ENCODE measurements at places on chromosomes 1 and 21.

- peak; percentile 72 for DNase-seq
These were observed 303.8 kb upstream of the LRRC7 start for GRCh38 chr1:69263921-69264391.

GRCh38 chr1:24111262-24111995, 506 bp downstream of the MYOM3 start:
- DNase-seq: no peak

DNA sequence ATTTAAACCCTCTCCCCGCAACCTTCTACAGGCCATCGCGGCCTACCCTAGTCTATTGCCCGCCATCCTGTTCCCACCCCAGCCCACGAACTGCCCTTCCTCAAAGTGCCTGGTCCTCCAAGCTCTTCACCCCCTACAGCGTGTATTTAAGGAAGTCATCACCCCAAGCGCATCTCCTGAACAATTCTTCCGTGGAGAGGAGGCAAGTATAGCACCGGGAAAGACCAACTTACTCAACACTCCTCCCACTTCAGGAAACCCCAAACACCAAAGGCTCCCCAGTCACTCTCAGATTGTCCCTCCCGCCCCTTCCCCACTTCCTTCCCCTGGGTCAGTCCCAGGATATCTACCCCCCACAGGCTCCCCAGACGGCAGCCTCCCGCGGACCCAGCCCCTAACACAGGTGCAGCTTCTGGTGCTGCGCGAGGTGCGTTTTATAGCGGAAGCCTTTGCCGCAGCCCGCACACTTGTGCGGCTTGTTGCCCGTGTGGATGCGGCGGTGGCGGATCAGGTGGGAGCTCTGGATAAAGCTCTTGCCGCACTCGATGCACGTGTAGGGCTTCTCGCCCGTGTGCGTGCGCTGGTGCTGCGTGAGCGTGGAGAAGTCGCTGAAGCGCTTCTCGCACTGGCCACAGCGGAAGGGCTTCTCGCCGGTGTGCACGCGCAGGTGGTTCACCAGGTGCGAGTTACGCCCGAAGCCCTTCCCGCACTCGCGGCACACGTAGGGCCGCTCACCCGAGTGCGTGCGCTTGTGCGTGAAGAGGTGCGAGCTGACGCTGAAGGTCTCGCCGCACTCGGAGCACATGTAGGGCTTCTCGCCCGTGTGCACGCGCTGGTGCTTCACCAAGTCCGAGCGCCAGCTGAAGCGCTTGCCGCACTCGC, 25.5 kb downstream of the ZNF697 start:
- no peak for DNase-seq

- DNase-seq: no peak
These were observed 127.1 kb downstream of the C1orf21 start for GRCh38 chr1:184513966-184514365.

GRCh38 chr1:204259782-204260181, 46.0 kb upstream of the GOLT1A start:
- no peak for DNase-seq

DNA sequence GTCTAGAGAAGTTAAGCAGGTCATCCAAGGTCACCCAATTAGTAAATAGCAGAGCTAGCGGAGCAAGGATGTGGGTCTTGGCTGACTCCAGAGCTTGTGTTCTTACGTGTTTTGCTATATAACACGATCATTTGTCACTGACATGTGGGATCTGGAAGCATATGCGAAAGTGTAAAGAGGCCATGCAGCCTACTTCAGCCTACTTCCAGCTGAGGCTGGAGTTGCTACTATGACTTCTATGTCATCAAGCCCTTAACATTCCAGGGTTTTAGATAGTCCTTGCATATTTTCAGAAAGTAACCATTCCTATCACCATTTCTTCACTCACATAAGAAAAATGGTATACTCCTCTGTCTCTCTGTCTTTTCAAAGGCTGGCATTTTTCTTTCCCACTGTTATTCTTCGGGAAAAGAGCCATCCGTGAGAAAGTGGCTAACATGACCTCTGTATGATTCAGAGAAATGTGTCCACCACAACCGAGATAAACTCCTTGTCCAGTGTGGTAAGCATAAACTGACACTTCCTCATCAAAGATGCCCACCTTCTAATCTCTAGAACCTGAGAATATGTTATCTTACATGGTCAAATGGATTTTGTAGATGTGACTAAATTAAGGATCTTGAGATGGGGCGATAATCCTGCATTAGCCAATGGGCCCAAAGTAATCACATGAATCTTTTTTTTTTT, 24.0 kb upstream of the ABL2 start:
- DNase-seq: no peak

DNA sequence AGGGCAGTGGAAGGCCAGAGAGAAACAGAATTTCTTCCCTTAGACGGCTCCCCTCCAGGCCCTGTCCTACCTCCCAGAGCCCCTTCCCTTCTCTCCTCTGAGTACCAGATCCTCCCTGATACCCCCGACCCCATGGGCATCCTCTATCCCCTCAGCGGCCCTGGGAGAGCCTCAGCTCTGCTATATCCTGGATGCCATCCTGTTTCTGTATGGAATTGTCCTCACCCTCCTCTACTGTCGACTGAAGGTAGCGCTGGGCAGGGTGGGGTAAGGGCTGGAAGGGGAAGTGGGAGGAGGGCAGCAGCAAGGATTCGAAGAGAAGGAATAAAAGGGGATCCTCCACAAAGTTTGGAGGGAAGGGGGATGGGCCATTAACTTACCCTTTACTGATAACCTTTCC, 2.7 kb downstream of the FCER1G start:
- no peak for DNase-seq

DNA sequence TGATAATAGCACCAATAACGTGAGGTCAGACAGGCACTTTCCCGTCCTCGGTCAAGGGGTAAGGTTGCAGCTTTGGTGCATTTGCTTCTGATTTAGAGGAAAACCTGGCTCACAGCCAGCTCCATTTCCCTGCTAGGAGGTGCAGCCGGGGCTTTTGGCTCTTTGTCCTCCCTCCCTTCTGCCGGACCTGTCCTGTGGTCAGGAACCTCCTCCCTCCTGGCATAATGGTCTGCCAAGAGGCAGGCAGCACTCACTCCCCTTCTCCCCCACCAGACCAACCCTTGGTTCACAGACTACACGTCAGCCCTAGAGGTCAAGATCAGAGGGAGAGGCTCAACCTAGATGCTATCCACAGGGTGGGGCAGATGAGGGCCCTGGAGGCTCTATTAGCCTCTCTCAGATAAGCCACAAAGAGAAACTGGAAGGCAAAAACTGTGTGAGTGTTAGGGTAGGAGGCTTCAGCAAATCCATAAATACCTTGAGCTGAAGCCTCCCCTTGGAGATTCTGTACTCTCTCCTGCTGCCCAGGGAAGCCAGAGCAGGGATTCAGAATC, 64.8 kb downstream of the PLXNA2 start:
- peak; percentile 46 for DNase-seq

- DNase-seq: no peak
These were observed 383.0 kb downstream of the SETD4 start for GRCh38 chr21:35677298-35677841.

- no peak for DNase-seq
These were observed 1.6 kb downstream of the C1orf105 start for GRCh38 chr1:172421974-172422604.

DNA sequence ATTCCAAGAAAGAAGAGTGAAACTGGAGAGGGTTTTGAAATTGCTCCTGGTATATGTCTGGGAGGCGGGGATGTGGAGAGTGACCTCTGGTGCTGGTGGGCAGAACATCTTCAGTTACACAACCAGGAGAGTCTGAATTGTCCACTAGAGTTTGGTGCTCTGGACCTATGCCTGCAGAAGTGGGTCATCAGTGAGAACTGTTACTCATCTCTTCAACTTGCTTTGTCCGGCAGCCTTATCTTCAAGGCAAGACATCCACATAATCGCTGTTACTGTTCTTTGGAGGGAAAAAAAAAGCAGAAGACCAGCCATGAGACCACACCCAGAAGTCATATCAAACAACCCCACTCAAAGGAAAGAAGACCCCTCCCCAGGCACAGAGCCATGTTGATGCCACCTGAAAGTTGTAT, 14.9 kb downstream of the SH2D1B start:
- no peak for DNase-seq

DNA sequence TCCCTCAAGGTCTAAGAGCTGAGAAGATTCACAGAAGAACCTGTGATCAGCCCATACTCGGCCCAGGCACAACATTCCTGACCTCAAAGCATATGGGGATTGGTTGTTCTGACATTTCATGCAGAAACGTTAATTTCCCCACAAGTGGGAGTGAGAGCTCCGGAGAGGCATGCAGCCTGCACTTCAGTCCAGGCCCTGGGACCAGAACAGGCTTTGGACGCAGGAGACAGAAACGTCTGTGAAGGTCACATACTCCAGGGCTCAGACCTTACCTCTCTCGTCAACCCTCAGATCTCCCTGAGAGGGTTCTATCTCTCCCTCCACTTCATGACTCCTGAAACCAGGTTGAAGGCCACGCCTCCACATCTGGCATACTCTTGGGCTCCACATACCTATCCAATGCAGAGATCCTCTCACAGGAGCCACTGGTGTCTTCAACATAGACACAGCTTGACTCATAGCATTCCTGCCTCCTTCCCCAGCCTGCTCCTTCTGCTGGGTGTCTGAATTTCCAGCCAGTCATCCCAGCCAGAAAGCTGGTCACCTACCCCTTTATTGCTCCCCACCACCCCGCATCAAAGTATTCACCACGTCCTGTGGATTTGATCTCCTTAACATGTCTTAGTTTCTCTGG, 149.2 kb downstream of the OMA1 start:
- no peak for DNase-seq

GRCh38 chr21:31078216-31078615, 39.9 kb upstream of the KRTAP19-8 start:
- no peak for DNase-seq

- no peak for DNase-seq
These were observed 58.6 kb upstream of the GRIK3 start for GRCh38 chr1:37092937-37093336.

GRCh38 chr1:41241354-41241748, 755 bp downstream of the SCMH1 start:
- DNase-seq: peak; percentile 5

DNA sequence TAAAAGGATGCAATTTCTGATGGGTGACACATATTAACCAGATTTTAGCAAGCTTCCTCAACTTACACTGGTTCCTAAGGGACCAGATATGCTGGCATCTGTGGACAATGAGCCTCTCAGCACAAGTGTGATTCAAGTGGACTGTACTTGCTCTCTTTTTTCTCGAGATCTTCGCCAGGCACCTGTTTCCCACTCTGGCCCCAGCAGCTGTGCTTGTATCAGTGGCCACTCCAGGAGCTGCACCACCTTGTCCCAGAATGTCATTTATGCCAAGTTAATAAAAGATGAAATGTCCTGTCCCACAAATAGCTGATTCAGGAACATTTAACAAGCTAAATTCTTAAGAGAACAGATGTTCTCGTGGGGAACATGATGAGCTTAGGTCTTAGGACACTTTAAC, 14.6 kb downstream of the C1orf198 start:
- DNase-seq: no peak

DNA sequence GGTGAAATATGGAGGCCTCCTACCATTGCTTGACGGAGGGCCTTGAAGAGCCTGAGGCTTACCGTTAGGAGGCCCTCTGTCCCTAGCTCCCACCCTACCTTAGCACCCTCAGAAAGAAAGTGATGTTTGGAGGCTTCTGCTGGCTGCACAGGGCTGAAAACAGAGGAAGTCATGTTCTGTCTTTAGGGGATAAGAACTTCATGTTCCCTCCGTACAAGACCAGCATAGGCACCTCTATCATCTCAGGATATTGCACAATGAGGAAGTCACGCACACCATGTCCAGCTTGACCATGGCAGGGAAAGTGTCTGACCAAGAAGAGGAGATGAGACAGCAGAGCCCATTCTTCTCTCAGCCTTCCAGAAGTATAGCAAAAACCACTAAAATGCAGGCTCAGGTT, 13.8 kb downstream of the ADORA3 start:
- DNase-seq: no peak

DNA sequence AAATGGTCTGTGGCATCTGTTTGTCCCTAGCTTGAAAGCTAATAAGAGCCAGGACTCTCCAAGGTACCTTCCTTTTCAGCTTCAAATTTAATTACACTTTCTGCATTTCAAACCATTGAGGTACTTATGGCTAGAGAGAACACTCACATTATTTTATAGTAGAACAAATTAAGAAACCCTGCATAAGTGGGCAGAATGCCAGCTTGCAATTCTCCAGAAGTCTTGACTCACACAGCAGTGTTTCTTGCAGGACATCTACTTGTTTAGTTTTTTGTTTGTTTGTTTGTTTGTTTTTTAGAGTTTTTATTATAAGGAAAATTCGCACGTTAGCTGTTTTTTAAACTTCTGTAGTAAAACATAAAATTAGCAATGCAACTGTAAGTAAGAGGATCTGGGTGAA, 397.2 kb downstream of the NEGR1 start:
- DNase-seq: peak; percentile 49

DNA sequence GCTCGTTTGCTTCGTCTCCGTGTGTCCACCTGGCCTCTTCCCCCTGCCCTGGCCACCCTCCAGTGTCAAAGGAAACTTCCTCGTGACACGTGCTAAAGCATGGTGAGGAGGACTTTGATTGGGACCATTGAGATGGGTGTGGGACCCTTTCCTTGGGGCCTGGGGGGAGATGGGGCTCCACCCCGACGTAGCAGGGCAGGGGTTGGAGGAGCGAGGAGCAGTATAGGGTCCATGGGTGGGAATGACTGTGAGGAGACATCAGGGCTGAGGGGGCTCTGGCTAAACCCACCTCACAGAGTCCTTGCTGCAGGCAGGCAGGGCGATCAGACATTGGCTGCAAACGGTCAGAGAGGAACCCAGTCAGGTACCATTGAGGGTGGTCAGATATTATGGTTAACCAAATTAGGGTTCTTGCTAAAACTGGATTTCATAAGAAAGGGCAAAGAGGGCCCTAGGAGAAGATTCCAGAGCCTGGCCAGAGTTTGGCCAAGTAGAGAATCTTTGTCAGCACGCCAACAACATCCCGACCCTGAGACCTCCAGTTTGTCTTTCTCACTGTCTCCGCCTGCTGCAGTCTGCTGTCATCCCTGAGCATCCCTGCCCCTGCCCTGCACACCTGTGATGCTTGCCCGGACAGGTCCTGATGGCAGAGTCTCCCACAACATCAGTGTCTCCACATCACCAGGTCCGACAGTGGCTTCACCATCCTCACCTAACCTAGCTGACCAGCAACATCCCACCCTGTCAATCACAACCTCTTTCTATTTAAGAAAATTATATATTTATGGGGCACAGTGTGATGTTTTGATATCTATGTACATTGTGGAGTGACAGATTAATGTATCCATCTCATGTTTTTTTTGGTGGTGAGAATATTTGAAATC, 8.0 kb downstream of the RNF187 start:
- DNase-seq: no peak

DNA sequence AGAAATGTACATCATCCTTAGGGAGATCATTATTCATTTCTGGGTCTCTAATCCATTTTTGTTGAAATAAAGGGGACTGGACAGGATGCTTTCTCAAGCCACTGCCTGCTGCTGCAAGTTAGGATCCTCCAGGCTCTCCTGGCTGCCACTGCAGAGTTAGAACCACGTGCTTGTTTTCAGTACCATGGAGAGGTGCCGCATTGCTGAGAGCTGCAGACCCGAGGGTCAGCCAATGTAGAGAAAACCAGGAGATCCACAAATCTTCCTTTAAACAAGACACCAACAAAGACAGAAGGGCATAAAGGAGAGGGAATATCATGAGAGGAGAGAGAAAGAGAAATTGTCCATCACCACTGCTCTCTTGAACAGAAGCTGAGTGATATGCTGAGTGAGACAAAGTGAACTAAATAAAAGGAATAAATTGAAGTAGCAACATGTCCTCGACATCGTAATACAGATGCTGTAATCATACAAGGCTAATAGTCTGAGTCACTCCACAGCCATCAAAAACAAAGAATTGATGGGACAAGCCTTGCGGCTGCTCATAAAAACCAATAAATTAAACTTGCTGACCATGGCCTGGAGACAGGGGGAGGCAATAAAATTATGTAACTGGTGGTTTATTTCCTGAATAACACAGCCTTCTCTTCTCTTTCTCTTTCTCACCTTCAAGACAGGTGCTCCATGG, 255.7 kb downstream of the OMA1 start:
- no peak for DNase-seq

Measured in NCI-H1436 (cell line).